ENCODE measurements at places on chromosomes 3 and 15.
A peak's percentile ranks its signal among the peaks of the same experiment; 100 is the strongest.

DNA sequence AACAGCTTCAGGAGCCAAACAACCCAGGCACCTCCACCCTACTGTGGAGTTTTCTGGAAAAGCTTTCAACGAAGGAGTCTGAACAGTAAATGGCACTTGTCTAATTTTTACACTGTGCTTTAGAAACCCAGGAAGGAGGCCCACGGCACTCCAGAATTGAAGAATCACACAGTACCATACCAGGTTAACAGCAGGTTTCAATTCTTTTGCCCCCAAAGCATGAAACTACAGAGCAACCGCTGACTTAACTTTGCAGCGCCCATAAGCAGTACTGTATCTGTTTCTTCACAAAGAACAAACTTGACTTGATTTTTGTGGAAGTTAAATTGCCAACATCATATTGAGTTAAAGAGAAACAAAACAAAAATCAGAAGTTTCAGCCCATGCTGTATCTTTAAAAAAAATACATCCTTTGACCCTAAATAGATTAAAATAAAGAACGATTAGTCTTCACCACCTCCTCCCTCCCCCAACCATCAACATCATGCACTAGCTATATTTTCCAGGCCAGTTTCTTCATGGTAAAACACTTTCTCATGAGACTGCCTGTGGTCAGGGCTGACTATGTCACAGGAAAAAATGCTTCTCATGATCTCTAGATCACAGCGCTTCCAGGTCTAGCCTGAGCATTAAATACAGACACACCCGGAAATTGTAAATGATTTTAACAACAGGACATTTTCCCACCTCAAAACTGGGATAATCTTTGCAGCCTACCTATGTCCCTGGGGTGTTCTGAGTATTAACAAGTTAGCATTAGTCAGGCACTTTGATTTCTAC, 456.3 kb downstream of the FOXP1 start:
- no peak for DNase-seq

- no peak for DNase-seq
These were observed 64.4 kb upstream of the CRTC3 start for GRCh38 chr15:90465140-90465929.

DNA sequence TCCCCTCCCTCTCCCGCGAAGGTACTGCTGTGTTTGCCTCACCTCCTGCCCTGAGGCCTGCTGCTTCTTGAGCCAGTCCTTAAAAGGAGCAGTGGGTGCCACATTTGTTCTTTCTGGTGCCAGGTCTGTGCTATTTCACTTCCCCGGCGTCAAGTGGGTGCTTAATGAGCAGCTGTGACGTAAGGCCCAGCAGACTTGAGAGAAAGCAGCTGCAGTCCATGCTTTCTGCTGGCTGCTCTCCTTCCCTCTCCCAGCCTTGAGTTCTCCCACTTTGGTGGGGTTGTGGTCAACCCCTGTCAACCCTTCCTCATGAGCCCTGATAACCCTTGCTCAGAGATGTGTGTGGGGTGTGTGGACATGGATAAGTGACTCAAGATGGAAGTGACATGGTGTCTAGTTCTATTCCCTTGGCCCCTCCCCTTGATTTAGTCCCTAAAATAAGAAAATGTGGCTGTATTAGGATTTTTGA, 6.9 kb downstream of the INAFM2 start:
- no peak for DNase-seq

GRCh38 chr3:107283948-107284347, 93.3 kb upstream of the CCDC54 start:
- DNase-seq, result no peak

- no peak for DNase-seq
These were observed 159.4 kb downstream of the CDIN1 start for GRCh38 chr15:36738817-36739216.

- DNase-seq, result no peak
These were observed 62.8 kb upstream of the PROK2 start for GRCh38 chr3:71847794-71848193.

- no peak for DNase-seq
These were observed 15.1 kb downstream of the MYZAP start for GRCh38 chr15:57606816-57607215.

DNA sequence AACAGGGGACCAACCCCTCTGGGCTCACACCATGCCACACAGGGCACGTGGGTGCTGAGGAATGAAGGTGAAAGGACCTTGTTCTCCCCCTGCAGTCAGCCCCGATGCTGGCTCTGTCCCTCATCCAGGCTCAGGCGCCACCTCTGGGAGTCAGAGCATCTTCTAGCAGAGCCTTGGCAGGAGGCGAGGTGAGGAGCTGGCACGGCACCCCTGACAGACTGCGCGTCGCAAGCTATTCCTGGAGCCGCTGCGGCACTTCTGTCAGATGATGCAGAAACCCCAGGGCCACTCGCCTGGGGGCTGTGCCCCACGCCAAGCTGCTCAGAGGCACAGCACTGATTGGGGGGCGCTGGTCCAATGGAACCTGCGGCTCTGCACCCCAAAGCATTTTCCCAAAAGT, 62.0 kb downstream of the MGLL start:
- DNase-seq, result peak; percentile 72

GRCh38 chr3:117550766-117551165, 841.2 kb downstream of the TUSC7 start:
- no peak for DNase-seq

- DNase-seq, result no peak
These were observed 465.0 kb downstream of the PLOD2 start for GRCh38 chr3:145696011-145696410.

Data from NCI-H1694 (cell line).